NCI-H460 (cell line): ENCODE measurements at places on chromosomes 12 and 14. TPM values are rescaled to one million over a fixed set of nuclear protein-coding genes. Genes with fewer than 3 reads are reported as not detected.

The TMEM229B gene
- total RNA-seq: 0.07 and 0.20 TPM in 2 replicates

The OR4N2 gene
- not detected in 2 replicates for total RNA-seq

The ANG gene
- 12.5 and 14.7 TPM in 2 replicates for total RNA-seq

The KRT72 gene
- total RNA-seq: not detected in 2 replicates

The C12orf56 gene
- 0.40 TPM in 1 of 2 replicates, not detected in the other for total RNA-seq

The KCNK13 gene
- not detected in 2 replicates for total RNA-seq

- no peak for DNase-seq
Measured at GRCh38 chr14:67221248-67221981, 19.8 kb upstream of the PALS1 start.

GRCh38 chr14:104557086-104557485, 22.5 kb upstream of the C14orf180 start:
- no peak for DNase-seq

DNA sequence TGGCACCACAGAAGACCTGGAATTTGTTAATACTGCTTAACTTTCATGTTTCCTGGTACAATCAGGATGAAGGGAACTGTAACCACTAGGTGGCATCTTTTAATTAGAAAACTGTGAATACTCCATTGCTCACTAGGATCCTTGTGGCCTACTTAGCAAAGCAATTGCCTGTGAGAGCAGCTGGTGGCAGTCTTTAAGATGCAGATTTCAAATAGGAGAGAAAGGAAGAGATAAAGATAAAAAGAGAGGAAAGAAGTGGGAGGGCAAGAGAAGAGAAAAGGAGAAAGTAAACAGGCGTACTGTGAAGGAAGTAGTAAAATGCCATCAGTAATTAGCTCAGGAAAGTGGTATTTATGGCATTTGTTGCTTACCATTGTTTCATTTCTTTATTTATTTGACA, 114.5 kb downstream of the RAD51B start:
- DNase-seq: peak; percentile 73

GRCh38 chr14:34038358-34039057, 87.6 kb upstream of the EGLN3 start:
- DNase-seq: no peak

DNA sequence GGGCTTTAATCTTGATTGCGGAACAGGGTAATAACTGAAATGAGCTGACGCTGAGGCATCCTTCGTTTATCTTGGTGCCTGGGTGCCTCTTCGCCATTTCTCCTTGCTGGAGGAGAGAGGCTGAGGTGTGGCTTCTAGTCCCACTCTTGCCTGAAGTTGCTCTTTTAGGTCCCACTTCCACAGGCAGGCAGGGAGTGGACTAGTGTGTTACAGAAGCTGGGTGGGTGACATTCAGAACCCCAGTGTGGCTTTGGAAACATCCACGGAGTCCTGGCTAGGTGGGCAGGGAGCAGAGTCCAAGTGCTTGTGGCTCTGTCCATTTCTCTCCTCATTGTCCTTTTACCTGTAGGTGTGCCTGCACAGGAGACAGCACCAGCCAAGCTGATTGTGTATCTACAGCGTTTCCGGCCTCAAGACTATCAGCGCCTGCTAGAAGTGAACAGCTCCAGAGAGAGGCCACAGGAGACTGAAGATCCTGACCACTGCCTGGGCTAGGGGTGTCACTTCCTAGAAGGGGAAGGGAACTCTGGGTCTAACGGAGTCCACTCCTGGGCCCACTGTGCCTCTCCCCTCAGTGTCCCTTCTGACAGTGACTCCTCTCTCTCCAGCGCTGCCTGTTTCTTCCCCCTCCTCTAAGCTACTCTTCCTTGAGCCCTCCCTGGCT, 2.4 kb downstream of the THTPA start:
- no peak for DNase-seq

DNA sequence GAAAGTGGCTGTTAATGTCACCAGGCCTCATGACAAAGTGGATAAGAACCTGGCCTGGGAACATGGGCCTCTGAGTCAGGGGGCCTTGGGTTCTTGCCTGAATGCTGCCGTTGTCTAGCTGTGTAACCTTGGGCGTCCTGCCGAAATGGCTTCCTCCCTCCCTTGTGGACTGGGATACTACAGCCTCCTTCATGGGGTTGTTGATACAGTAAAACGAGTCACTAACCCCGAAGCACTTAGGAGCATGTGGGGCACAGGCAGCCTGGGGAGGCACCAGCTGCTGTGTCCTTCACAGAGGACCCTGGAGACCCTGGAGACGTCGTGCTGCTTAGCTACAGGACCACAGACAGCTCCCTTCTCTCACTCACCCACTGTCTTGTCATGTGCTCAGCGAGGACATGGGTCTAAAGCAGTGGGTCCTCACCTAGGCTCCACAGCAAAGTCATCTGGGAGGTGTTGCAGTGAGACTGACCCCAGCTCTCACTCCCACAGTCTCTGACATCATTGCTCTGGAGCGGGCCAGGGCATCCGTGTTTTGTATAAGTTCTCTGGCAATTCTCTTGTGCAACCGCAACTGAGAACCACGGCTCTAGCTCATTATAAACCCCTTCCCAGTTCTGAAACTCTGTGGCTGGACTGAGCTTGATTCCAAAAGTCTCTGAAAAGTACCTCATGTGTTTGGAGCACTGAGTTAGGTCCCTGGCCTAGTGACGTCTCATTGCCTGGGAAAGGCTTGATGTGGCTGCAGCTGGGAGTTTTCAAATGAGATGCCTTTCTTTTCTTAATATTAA, 42.1 kb downstream of the SERPINA3 start:
- DNase-seq: no peak

- DNase-seq: no peak
Measured at GRCh38 chr14:69554500-69554899, 20.2 kb downstream of the CCDC177 start.

GRCh38 chr12:27777141-27777540, 2.9 kb upstream of the KLHL42 start:
- DNase-seq: no peak

- DNase-seq: no peak
Measured at GRCh38 chr12:118342090-118342489, 30.6 kb downstream of the TAOK3 start.

- DNase-seq: no peak
Measured at GRCh38 chr14:39015964-39016577, 87.0 kb downstream of the SEC23A start.

GRCh38 chr14:54591461-54591860, 24.5 kb downstream of the SAMD4A start:
- no peak for DNase-seq

DNA sequence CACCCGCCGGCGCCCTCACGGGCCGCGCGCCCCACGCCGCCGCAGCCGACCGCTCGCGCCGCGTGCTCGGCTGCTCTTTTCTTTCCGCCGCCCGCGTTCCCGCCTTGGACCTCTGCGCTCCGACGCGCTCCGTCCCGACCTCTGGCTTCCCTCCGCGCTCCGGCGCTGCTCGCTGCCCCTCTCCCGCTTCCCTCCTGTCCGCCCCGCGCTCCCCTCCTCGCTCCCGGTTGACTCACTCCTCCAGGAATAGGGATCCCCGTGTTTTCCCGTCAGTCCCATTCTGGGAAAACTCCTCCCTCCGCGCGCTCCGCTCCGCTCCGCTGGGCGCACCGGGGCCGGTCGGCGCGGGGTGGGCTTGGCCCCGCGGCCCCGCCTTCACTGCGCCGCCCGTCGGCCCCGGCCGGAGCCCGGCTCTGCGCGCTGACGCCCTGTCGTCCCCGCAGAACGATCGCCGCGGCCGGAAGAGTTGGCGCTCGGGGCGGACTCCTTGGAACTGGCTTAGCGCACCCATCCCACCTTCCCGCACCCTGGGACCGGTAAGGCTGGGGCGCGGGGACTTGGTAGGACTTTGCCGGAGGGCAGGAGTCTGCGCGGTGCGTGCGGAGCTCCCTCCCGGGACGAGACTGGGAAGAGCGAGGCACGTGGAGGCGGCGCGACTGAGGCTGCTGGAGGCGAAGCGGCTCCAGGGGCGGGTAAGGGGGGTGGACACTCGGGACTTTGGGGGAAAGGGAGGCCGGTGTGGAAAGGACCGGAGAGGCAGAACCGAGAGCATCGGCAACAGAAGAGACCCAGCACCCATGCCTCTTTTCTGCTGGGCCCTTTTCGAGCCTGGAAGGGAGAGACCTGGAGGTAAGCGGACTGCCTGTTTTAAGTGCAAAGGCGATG, 550 bp downstream of the TEAD4 start:
- DNase-seq: peak; percentile 14

- DNase-seq: no peak
Measured at GRCh38 chr12:110508071-110508586, 6.0 kb downstream of the RAD9B start.

GRCh38 chr12:46371718-46372543, 642 bp downstream of the SLC38A2 start:
- DNase-seq: peak; percentile 73

GRCh38 chr14:69040353-69040752, 61.3 kb upstream of the ACTN1 start:
- no peak for DNase-seq
